SK-N-SH (cell line): ENCODE measurements at places on chromosomes 16 and 17.

GRCh38 chr17:9974448-9975381 lies 69.6 kb upstream of the RCVRN start:
- DNase-seq, result no peak

DNA sequence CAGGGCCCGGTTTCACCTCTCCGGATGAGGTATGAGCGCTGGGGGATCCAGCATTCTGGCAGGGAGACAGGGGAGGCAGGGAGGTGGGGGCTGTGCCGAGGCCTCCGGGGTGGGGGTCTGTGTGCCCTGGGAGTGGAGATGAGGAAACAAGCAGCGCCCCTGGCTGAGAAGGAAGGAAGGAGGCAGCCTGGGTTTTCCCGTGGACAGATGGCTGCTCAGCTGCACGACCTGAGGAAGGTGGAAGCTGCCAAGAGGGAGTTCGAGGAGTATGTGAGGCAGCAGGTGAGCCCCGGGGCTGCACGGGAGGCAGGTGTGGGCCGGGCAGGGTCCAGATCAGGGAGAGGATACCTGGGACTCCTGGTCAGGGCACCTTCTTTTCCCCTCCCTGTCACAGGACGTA lies 4.3 kb downstream of the RNF112 start:
- no peak for DNase-seq

- no peak for DNase-seq
Measured at GRCh38 chr17:46726206-46726605, 92.3 kb downstream of the WNT3 start.

GRCh38 chr17:5355421-5356129 lies 63.9 kb downstream of the NUP88 start:
- DNase-seq, result no peak
